HS-27A (cell line): ENCODE measurements at places on chromosomes 1 and 21.

- no peak for DNase-seq
Observed at GRCh38 chr1:237219751-237220642, 178.0 kb downstream of the RYR2 start.

- no peak for DNase-seq
Observed at GRCh38 chr1:37676281-37677142, 15.8 kb upstream of the CDCA8 start.

DNA sequence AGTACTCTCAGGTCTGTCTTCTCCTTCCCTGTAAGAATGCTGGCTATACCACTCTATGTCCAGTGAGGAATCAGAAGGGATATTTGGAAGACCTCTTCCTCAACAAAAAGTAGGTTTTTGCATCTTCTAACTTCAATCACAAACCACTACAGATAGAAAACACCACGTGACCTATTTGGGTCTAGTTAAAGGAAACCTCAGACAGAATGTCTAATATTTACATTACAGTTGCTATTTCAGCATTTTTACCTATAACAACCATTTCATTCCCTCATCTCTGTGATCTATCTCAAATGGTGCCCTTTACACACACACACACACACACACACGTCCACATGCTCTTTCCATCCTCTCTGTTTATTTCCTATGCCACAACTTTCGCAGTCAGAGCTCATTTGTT, 7.9 kb upstream of the ADORA3 start:
- DNase-seq: no peak

DNA sequence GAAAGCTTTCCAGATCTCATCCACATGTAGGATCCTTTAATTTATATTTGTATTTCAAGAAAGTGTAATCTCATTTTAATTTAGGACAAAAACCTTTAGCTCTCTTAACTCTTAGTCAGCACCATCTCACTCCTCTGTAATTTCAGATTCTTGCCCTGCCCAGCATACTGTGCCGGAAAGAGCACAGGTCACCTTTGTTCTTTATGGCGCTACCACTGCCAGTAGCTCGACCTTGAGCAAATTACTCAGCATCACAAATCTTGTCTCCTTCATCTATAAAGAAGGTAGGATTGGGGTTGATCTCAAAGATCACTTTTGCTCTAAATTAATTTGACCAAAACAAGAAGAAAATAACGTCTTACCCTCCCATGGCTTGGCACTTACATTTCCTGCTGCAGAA, 56.1 kb upstream of the ZC3H11B start:
- DNase-seq: no peak

DNA sequence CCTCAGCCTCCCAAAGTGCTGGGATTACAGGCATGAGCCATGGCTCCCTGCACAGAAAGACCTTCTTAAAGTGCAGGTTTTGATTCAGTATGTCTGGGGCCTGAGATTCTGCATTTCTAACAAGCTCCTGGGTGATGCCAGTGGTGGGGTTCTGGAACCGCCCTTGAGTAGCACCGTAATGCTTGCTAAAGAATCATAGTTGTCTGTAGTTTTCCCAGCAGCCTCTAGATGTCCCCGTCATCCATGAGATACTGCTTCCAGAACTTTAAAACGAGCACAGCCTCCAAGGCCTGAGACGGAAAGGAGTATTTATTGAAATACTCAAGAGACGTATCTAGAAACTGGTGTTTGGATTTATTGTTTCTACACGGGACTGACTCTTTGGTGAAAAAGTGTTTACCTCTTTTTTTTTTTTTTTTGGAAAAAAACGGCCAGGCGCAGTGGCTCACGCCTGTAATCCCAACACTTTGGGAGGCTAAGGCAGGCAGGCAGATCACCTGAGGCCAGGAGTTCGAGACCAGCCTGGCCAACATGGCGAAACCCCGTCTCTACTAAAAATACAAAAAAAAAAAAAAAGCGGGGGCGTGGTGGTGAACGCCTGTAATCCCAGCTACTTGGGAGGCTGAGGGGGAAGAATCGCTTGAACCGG, 2.6 kb upstream of the TOR3A start:
- peak; percentile 30 for DNase-seq

DNA sequence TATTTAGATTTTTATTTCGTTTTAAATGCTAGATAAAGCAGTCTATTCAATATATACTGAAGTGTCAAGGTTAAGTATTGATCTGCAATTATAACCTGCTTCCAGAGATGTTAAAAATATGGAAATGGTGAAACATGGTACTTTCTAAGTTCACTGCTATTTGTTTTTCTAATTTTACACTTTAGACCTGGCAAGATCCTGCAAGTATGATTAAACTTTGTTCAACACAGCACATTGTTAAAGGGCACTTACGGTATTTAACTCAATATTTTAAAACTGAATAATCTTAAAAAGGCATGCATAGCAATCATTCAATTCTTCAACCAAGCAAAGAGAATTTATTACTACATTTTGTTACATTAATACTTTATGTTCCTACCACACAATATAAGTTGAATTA, 35.7 kb upstream of the ZZZ3 start:
- DNase-seq: no peak

DNA sequence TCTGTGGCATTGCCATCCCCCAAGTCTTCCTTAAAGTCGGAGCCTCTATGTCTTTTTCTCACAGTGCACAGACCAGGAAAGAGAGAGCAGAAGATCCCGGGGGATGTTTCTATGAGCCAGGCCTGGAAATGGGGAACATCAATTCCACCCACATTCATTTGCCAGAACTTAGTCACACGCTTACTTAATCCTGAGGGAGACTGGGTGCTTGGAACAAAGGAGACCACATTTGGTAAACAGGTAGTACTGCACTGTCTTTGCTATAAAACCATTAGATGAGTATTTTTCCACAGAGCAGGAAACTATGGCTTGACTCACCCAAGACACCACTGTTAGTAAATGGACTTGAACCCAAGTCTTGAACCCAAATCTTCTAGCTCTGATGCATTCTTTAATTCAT, 60.7 kb upstream of the CTTNBP2NL start:
- no peak for DNase-seq

- no peak for DNase-seq
Observed at GRCh38 chr1:196677781-196678509, 26.1 kb downstream of the CFH start.

DNA sequence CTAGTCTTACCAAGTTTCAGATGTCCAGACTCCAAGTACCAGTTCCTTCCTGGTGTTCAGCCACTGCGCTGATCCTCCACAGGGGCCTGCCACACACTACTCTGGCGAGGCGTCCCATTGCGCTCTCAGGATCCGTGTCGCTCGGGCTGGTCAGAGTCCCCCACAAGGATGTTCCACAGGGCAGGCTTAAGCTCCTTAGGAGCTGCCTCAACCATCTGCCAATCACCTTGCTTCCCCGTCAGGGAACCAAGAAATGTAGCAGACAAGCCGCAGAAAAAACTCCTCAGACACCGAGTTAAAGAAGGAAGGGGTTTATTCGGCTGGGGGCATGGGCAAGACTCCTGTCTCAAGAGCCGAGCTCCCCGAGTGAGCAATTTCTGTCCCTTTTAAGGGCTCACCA, 9.8 kb downstream of the OR2W3 start:
- no peak for DNase-seq

DNA sequence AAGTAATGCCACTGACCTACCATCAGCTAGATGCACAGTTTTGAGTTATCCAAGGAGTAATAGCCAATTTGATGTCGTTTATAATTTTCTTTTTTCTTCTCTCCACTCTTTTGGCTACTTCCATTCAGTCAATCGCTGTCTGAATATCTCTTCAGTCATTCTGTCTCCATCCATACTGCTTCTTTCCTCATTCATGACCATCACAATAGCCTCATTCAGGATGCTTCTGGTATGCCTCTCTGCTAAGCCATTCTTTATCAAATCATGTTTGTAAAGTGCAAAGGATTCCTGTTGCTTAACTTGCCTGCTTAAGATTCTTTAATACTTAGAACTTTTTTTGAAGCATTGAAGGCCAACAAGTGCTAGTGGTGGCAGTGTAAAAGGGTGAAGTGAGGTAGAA, 20.2 kb downstream of the TYW3 start:
- no peak for DNase-seq

DNA sequence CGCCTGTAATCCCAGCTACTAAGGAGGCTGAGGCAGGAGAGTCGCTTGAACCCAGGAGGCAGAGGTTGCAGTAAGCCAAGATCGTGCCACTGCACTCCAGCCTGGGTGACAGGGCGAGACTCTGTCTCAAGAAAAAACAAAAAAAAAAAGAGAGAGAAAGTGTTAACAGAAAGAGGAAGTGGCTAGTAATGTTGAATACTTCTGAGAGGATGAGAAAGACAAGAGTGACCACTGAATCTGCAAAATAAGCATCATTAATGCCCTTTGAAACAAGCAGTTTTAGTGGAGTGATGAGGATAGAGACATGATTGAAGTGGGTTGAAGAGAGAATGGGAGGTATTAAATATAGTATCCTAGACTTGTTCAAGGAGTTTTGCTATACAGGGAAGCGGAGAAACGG, 11.7 kb downstream of the MPZ start:
- DNase-seq: no peak

- DNase-seq: no peak
Observed at GRCh38 chr1:27592931-27593677, 10.8 kb downstream of the AHDC1 start.

DNA sequence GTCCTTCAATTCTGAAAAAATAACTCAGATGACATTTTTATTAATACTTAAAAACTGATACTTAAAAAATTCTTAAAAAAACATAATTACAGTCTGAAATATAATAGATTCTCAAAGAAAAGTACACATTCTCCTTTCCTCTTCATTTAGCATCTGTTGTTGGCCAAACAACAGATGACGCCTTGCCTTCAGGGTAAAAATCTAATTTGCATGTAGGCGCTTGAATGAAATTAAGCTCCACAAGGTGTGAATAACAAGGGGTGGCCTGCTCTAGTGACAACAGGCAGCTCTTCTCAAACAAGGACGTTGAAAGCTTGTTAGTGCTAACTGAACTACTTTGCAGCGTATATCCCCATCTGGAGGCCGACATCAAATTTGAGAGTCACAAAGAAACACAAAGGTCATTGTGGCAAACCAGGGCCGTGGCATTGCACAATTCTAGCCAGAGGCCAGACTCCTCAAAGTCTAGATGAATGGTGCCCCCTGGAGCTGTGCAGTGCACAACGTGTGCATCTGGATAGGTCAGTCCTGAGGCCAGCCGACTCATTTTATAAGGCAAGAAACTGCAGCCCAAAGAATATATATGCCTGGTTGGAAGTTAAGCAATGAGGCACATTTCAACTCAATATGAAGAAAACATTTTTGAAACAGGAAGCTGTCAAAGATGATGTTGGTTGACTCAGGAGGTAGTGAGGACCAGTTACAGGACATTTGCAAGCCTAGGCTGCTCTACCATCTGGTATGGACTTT, 459.2 kb upstream of the RUNX1 start:
- DNase-seq: peak; percentile 29

DNA sequence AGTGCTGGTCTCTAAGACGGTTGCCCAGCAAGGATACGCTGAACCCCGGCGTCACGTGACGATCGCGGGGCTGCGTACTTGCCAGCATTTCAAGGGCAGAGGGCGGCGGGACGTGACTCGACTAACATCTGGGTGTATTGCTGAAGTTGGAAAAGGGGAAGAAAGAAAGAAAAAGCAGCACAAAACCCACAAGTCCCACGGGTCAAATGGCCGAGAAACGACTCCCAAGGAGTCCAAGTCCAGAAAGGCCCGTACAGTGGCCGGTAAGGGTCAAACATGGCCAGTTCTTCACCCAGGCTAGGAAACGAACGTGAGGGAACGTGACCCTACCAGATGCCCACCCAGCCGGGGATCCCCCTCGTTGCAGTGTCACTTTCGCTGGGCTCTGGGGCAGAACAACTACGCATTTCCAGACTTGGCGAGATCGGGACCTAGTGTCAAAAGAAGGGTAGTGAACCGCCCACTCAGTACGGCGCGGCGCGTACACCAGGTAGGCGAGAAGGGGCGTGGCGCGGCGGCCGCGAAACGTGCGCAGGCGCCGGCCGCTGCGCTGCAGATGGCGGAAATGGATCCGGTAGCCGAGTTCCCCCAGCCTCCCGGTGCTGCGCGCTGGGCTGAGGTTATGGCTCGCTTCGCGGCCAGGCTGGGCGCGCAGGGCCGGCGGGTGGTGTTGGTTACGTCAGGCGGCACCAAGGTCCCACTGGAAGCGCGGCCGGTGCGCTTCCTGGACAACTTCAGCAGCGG, at the start of the genes PPCS and ZMYND12:
PPCS (plus strand) TSS at position 534 of the 744 bp plus-strand sequence; CDS start at position 557, 23 bp downstream.
ZMYND12 (minus strand) TSS at position 13 of the 744 bp plus-strand sequence. CDS start 25 bp downstream, outside the sequence.
- peak; percentile 38 for DNase-seq

- DNase-seq: no peak
Observed at GRCh38 chr1:3481046-3481445, 26.6 kb downstream of the ARHGEF16 start.

DNA sequence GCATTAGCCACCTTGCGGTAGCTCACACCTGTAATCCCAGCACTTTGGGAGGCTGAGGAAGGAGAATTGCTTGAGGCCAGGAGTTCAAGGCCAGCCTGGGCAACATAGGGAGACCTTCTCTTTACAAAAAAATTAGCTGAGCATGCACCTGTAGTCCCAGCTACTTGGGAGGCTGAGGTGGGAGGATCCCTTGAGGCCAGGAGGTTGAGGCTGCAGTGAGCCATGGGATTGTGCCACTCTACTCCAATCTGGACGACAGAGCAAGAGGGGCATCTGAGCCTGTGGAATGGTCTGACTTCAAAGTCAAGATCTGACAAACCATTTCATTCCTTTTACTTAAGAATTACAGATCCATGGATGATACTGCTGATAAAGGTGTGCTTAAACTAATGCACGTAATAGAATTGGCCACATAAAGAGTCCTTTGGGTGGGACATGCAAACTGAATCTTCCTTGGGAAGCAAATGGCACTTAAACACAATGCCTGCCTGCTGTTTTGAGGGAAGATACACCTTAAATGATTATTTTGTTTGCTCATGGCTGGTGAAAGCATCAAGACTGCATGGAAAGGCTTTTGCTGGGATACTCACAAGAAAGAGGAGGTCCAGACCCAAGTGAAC, 2.5 kb upstream of the TMEM201 start:
- DNase-seq: no peak

DNA sequence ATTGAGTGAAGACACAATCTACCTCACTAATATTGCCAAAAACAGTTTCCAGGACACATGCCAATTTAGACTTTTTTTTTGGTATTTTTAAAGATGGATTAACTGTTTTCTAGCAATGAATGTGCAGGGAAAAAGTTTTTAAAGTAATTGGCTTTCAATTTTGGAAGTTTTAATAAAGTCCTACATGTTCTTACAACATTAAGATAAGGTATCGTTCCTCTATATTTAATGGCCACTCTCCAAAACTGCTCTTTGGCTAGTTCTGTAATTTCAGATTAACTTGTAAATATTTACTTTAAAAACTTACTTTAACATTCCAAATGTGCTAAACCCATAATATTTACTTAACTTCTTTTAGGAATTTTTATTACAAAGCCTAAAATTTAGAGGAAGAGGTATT, 1332.2 kb upstream of the PRMT6 start:
- DNase-seq: no peak

- DNase-seq: no peak
Observed at GRCh38 chr1:244988521-244988920, 124.2 kb upstream of the HNRNPU start.

- no peak for DNase-seq
Observed at GRCh38 chr1:9716404-9717192, 65.1 kb downstream of the PIK3CD start.

DNA sequence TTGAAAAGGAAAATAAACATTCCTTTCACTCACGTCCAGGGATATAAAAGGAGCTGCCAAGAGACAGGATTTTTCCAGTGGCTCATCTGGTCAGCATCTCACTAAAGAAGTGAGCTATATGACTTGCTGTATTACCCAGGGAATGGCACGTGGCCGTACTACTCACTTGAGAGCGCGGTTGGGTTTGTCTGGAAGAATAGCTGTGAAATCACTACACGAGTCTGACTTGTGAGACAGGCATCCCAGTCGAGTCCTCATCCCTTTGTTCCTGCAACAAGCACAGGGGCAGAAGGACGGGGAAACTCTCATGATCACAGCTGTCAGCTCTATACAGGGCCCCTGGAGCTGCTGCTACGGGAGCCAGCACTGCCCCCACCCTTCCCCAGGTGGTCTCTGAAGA, 17.7 kb downstream of the RGS8 start:
- no peak for DNase-seq
